NK-92 treated with Interleukin-12 subunit alpha and Interleukin-12 subunit beta, amount 100 ng/mL, for 24 hours (cell line): ENCODE measurements at places on chromosomes 3 and 15.

DNA sequence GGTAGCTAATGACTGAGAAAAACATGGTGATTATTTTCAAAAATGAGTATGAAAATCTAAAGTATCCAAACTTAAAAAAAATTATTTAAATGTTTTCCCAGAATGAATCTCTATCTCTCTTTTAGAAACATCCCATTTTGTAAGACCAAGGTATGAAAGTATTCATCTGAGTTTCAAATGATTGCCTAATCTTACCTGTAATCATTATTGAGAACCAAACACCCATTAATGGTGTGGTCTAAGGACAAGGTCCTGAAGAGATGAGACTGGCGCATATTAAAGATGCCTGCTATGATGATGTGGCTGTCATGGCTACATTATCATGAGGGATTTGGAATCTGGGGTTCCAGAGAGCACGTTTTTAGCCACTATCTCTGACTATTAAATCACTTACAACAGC is 165.5 kb downstream of the VGLL4 start:
- DNase-seq, result no peak

DNA sequence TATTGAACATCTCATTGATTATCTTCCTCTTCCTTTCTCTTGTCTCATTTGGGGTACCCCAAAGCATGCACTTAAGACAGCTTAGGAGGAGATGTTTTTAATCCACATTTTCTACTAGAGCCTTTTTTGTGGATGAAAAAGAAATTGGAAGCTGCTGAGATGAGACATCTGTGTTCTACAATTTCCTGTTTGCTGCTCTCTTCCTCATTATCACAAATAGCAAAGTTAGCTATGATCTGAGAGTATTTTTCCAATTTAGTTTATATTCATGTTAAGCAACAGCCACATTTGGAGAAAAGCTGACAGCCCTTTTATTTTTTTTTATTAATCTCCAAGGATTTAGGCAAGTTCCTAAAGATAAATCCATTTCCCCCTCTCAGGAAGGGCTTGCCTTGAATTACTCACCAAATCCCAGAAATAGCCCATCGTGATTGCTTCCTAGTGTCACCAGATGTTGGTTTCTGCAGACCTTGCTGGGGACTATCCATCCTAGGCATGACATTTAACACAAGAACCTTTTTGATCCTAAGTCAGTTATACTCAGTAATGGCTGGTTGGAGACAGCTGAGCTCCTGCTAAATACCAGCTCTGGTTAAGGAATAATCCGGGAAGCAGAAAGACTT is 70.8 kb upstream of the FILIP1L start:
- no peak for DNase-seq

- DNase-seq, result no peak
Observed at GRCh38 chr15:76460347-76460746, 123.8 kb downstream of the ISL2 start.

DNA sequence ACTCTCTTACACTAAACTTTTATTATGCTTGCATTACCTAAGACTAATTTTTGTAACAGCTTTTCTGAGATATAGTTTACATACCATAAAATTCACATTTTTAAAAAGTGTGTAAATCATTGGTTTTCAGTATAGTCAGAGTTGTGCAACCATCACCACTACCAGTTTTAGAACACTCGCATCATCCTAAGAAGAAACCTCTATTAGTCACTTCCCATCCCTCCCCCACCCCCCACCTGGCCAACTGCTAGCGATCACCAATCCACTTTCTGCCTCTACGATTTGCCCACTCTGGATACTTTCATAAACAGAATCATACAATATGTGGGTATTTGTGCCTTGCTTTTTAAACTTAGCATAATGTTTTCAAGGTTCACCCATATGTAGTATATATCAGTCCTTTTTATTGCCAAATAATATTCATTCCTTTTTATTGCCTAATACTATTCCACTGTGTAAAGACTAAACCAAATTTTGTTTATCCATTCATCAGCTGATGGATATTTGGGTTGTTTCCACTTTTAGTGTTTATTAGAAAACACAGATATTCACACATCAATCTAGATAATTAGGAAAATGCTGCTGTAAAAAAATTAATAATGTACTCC is 23.0 kb downstream of the UBP1 start:
- peak; percentile 5 for DNase-seq

DNA sequence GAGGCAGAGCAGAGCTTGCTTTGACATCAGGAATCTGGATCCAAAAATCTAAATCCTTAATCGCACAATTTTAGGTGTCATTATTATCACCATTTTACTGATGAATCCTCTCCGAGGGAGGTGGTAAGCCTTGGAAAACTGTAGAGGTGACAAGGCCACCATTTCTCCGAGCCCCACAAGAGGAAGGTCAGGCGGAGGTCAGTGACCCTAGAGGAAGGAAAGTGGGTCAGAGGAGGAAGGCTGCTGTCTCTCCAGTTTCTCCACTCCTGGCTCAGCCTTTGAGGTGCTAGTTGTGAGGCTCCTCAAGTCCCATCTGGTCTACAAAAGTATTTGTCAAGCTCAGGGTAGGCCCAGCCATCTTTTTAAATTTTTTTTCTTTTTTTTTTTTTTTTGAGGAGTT is 3.2 kb downstream of the DVL3 start:
- no peak for DNase-seq

DNA sequence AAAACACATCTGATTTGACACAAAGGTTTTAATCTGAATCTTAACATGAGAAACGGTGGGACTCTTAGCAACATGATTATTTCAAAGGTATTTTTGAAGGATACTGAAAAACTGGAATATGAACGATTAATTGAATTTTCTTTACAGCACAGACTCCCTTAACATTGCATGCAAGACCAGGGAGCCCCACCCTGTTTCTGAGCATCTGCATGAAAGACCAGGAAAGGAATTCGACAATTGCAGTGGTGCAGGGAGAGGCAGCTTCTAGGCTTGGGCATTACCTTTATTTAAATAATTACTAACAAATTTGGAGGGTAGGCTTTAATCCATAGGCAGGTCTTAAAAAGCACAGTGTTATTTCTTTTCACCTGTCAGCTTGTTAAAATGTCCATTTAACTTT is 240.6 kb upstream of the TOPAZ1 start:
- DNase-seq, result no peak

DNA sequence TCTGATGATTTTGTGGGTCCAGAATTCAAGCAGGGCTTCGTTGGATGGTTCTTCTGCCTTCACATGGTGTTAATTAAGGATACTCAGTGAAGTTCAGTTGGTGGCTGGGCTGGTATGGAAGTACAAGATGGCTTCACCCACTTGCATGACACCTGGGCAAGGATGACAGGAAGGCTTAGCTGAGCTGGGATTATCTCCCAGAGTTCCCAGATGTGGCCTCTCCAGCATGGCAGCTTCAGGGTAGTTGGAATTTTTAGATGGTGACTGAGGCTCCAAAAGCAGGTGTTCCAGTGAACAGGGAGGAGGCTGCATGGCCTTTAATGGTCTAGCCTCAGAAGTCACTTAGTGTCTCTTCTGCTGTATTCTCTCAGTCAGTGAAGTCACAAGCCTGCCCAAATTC is 135.5 kb downstream of the THRB start:
- DNase-seq, result no peak

- no peak for DNase-seq
Observed at GRCh38 chr3:127675651-127676391, 3.1 kb downstream of the ABTB1 start.

- DNase-seq, result no peak
Observed at GRCh38 chr3:67450153-67450552, 204.3 kb downstream of the SUCLG2 start.

DNA sequence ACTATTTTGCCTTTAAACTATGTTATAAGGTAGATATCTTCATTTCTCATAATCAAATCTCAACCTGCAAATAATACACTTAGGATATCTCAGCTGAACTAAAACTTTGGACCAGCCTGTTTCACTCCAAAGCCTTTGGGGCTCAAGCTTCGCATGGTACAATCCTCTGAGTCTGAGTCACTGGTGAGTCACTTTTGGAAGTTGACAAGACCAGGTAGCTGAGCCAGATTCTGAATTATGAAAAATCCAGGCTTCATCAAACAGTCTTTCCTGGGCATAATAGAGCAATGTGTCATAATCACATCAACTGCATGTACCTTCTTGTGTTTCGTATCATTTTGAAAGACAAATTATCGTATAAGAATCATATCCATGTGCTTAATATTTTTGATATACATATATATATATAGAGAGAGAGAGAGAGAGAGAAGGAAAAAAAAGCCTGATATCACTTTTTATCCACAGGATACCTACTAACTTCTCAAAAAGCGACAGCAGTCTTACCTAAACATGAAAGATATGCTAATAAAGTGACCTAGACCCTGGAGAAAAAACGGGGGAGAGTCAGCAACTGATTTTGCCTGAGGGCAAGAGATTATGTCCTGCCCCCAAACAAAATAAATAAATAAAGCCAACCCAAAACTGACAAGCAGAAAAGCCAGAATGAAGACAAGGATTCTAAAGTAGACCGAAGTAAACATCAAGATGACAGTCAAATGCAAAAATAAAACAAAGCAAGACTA is 263.9 kb upstream of the TGFBR2 start:
- no peak for DNase-seq

GRCh38 chr15:78316283-78317083 is 17.1 kb upstream of the SKIC8 start:
- DNase-seq, result no peak

GRCh38 chr15:101088788-101089578 is 162.9 kb downstream of the CHSY1 start:
- peak; percentile 28 for DNase-seq

- DNase-seq, result no peak
Observed at GRCh38 chr3:121477589-121477988, 68.2 kb downstream of the POLQ start.

DNA sequence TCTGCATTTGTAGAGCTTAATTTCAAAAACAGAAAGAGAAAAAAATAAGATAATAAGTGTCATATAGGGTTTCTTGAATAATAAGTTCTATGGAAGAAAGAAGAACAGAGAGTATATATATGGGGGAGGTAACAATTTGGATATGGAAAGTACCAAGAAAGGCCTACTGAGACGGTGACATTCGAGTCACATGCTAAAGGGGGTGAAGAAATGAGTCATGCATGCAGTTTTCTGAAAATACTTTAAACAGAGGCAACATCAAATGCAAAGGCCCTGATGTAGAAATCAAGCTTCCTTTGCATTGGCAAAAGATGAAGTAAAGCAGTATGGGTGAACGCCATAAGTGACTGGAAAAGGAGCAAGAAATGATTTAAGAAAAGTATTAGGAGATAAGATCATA is 371.6 kb upstream of the ZNF385D start:
- DNase-seq, result no peak

GRCh38 chr3:5231074-5231473 is 43.6 kb downstream of the EDEM1 start:
- no peak for DNase-seq

DNA sequence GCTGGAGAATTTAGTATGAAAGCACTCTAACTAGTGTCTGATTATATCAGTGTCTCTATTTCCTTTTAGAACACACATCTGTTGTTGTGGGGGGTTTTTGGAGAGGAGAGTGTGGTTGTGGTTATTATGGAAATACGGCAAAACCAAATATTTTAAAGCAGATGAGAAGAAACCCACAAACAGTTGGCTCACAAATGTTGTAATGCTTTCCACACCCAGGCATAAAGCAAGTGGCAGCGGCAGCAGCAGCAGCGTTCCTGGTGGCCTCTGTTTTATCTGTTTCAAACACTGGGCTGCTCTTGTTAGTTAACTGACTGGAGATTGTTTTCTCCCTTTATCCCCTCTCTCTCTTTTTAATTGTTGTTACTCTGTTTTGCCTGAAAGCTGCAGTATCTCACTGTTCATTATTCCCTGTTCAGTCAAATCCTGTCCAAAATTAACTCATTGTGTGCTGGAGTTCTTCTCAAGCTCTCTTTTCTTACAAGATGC is 1045.5 kb upstream of the NR2F2 start:
- peak; percentile 47 for DNase-seq

DNA sequence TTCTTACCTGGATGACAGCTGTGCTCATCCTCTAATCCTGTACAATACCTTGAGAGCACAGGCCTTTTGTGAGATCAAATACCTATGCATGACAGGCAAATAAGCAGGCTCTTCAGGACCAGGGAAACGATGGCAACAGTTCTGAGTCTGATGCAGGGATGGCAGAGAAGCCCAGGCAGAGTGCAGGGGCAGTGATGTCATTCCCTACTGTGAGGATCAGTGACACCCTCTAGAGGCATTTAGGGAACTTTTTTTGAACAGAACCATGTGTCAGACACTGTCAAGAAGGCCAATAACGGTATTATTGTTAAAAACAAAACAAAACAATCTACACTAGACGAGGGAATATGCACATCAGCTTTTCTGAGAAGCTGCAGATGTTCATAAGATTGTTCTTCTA is 314.8 kb upstream of the CTDSPL start:
- no peak for DNase-seq

- no peak for DNase-seq
Observed at GRCh38 chr3:133712017-133712416, 34.2 kb upstream of the TF start.

- no peak for DNase-seq
Observed at GRCh38 chr3:58129041-58129770, 81.6 kb downstream of the DNASE1L3 start.

- no peak for DNase-seq
Observed at GRCh38 chr15:77001351-77001750, 6.4 kb downstream of the PSTPIP1 start.

GRCh38 chr3:149955449-149955848 is 15.2 kb downstream of the PFN2 start:
- DNase-seq, result no peak

DNA sequence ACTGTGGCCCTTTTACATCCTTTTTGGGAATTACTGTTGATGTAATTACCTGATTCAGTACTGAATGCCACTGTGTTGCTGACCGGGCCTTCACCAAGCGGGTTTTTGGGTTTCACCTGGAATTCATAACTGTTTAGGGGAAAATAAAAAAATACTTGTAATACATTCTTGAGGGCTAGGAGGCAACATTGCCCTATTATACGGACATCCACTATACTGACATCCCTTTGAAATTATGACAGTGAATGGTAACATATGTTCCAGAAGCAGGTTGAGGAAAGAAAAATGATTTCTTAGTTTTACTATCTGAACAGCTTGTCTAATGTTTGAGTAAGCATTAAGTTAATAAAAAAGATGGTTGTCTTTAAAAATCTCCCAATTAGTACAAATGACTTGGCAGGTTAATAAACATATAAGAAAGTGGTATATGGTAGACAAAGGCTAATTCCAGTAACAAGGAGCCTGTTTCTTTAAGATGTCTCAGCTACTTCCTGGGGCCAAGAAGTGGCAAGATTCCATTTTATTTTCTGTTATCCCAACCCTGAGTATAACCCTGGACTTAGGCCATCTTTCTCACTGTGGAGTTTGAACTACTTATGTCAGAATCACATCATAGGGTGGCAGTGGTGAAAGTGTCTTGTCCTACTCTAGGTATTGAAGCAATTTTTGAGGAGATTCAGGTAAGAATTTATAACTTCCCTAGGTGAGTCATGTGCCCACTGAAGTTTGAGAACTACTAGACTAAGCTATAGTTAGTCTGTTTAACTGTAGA is 45.5 kb downstream of the TFG start:
- no peak for DNase-seq

- no peak for DNase-seq
Observed at GRCh38 chr3:147372525-147373027, 33.8 kb downstream of the ZIC4 start.
